RPMI8226 (cell line): ENCODE measurements at places on chromosomes 4 and X.

DNA sequence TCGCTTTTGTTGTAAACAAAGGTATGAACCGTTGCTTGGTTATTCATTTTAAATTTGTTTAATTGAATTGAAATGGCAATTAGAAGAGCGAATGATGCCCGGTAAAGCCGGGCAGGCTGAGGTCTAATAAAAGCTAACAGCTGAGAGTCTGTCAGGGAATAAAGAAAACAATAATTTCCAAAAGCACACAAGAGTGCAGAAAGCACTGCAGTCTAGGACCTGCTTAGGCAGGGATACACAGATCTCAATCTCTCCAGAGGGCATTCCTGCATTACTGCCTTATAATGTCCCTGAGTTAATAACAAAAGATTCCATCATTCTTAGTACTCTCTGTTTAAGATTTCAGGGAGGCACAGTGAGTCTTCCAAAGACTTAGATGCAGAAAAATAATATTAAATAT lies 27.6 kb upstream of the EMCN start:
- DNase-seq, result no peak

- DNase-seq, result no peak
Measured at GRCh38 chr4:30726090-30726675, 6.0 kb downstream of the PCDH7 start.

GRCh38 chr4:74543983-74544382 lies 99.0 kb downstream of the AREG start:
- no peak for DNase-seq

- no peak for DNase-seq
Measured at GRCh38 chr4:94462572-94462971, 10.8 kb downstream of the PDLIM5 start.

- no peak for DNase-seq
Measured at GRCh38 chr4:183424109-183424744, 20.2 kb upstream of the CDKN2AIP start.

GRCh38 chr4:103075435-103075893 lies 1.1 kb downstream of the SLC9B2 start:
- peak; percentile 21 for DNase-seq

DNA sequence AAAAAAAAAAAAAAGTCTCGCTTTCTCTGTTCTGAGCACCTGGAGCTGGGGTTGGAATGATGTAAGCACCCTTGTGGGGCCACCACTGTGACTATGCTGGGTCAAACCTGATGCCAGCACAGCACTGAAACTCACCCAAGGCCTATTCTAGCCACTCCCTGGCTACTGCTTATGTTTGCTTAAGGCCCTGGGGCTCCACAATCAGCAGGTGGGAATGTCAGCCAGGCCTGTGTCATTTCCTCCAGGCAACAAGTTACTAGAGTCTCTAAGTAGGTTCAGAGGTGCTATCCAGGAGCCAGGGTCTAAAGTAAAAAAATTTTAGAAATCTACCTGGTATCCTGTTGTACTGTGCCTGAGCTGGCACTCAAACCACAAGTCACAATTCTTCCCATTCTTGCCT lies 1306.8 kb downstream of the STIM2 start:
- no peak for DNase-seq

- peak; percentile 38 for DNase-seq
Measured at GRCh38 chr4:177728361-177729152, 286.3 kb upstream of the AGA start.

DNA sequence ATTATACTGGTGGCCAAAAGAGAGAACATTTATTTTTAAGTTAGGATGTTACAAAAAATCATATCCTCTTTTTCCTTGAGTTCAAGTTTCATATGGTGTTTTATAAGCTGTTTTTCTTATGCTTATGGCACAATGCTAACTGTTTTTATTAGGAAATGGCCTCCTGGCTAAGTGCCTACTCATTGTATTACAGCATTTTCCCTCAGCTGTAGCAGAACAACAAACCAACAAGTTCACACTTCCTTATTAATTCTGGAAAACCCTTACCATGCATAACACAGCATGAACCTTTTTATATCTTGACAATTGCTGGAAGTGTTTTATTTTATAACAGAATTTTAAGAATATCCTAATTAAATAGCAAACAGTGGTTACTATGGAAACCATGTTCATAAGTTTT lies 165.8 kb downstream of the GASK1B start:
- no peak for DNase-seq
